Stimulated activated CD4-positive, alpha-beta T cell treated with anti-CD3 and anti-CD28 coated beads, Interleukin-4, amount 100 ng/mL, for 1 hour (primary cell): ENCODE measurements at places on chromosomes 11 and 22.

GRCh38 chr11:7573558-7574296 lies 59.9 kb downstream of the PPFIBP2 start:
- no peak for DNase-seq

- no peak for DNase-seq
These were observed 118.5 kb downstream of the ELP4 start for GRCh38 chr11:31628111-31628510.

DNA sequence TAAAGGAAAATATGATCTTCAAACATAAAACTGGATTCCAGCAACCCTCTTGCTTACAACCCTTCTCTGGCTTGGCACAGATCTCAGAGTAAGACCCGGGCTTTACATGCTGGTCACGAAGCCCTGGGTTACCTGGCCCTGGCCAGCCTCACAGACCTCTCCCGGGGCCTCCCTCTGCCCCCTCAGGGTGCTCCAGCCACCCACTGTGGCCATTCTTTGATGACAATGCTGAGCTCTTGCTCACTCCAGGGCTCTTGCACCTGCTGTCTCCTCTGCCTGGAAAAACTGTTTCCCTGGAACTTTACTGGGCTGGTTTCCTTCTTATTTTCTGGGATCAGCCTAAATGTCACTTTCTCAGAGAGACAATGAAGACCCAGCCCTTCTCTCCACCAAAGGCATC lies 43.9 kb downstream of the C11orf96 start:
- DNase-seq = no peak

- DNase-seq = no peak
These were observed 132.7 kb upstream of the CADM1 start for GRCh38 chr11:115636753-115637527.

DNA sequence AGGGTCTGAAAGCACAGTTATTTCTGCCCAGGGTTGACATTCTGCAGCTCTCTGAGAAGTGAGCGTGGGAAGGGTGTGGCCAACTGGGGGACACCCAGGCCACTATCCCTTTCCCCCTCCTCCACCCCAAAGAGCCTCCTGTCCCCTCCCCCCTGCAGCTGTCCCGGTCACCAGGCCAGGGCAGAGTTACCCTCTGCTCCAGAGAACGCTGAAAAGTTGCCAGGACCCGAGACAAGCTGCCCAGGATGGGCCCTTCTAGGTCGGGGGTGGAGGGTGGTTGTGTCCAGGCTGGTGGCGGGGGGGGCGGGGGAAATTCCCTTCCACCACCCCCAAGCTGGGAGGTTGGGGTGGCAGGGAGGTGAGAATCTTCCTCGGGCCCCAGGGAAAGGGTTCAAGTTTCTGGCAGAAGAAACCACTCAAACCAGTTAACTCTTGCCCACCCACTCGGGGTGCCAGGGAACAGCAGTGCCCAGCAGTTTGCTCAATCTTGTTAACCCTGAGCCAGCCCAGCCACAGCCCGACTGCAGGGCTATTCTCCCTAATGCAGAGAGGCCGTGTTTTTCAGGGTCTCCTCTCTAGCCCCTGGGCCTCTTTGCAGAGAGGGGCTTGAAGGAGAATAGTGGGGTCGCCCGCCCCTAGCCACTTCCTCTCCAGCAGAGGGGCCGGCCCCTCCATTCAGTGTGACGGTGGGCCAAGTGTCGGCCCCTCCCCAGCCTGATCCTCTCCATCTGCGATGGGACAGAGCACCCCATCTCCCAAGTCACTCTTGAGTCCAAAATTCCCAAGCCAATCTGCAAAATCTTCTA lies 697 bp downstream of the LGALS1 start:
- DNase-seq = no peak

- DNase-seq = no peak
These were observed 73.3 kb downstream of the MRGPRX1 start for GRCh38 chr11:18865951-18866350.

- no peak for DNase-seq
These were observed 336 bp downstream of the OR4D9 start for GRCh38 chr11:59511675-59512074.

DNA sequence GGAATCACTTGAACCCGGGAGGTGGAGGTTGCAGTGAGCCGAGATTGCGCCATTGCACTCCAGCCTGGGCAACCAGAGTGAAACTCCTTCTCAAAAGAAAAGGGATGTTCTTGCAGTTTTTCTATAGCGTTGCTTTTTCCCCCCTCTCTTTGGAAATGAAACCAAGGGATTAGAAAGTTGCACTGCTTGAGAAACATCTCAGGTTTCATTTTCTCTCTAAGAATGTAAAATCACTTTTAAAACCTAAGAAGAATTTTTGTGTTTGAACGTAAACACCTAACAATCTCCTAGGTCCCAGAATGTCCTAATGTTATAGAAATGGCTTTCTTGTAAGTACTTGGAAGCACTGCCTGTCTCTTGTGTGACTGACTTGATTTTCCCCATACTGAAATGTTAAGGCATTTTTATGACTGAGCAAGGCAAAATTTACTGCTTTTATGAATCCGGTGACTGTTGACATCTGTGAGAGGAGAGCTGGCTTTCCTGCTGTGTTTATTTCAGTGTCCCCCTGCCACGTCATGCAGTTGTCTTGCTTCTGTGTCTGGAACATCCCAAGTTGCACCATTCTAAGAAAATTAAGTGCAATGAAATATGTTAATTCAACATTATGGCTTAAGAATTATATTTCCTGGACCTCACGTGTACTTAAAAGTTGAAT lies 37.7 kb downstream of the NF2 start:
- no peak for DNase-seq

DNA sequence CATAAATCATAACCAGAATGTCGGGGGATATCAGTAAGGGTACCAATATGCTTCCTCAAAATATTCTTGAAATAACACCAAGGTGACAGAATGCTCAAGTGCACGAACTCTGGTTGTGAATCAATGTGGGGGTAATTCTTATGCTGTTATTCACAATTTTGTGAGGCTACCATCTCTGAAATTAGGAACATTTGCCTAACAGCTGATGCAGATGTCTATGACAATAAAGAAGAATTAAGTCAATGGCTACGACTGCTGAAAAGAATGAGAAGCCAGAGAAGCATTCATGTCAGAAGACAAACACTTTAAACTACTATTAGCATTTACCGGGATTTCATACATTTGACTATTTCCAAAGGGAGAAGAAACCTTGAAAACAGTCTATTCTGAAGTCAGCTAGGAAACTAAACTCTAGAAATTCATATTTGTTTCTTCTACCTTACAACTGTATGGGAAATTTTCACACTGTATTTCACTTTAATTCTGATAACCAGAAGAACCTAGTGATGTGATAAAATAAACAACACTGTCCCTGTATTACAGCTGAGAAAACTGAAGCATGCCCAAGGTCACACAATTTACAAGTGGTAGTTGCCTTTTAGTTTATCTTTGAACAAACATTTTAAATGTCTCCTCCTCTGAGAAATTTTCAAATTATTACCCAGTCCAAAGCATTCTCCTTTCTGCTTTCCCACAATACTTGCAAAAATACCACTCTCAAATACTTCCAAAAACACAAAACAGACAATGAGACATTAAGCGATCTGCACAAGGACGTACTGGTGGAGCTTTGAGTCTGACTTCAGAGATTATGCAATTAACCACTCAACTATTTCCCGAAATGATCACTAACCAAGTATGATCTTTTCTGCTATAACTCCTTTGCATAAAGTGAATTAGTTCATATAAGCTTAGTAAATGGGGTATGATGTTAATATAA lies 18.0 kb upstream of the ARHGAP32 start:
- no peak for DNase-seq

DNA sequence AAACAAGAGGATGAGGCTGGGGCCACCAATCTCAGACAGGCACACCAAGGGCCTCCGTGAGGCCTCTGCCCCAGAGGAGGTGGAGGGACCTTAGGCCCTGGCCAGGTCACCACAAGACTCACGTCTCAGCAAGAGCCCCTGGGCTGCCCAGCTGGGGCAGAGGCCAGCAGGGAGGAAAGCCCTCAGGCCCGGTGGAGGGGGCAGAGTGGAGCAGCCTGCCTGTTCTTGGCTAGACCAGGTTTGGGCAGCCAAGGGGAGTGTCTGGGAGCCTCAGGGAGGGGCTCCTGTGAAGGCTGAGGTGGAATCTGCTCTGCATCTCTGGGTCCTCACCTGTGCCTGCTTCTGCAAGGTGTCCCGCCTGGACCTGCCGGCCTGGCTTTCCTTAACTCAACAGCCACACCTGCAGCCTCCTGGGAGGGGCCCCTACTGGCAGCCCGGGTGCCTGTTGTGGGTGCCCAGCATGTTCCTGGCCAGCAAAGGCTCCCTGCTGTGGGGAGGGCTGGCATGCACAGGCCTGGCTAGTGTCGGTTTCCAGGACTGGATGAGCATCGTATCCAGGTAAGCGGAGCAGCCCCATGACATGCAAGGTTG lies 11.9 kb downstream of the TTLL12 start:
- no peak for DNase-seq

- no peak for DNase-seq
These were observed 7.5 kb downstream of the CFL1 start for GRCh38 chr11:65850217-65851082.

DNA sequence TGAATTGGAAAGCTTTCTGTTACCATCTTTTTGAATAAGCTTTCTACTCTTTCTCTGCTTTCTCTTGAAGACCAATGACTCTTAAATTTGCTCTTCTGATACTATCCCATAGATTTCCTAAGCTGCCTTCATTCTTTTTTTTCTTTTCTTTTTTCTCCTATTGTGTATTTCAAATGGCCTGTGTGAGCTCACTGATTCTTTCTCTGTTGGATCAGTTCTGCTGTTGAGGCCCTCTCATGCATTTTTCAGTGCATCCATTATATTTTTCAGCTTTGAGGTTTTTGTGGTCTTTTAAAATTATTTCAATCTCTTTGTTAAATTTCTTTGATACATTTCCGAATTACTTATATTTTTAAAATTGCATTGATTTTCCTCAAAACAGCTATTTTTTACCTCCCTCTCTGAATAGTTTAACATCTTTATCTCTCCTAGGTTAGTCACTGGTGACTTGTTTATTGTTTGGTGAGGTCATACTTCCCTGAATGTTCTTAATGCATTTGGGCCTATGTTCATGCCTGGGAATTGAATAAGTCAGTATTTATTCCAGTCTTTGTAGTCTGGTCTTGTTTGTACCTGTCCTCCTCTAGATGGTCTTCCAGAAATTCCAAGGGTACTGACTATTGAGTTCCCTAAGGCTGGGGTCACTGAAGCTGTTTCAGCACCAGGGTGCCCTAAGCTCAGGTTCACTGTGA lies 110.6 kb upstream of the SERPIND1 start:
- no peak for DNase-seq

DNA sequence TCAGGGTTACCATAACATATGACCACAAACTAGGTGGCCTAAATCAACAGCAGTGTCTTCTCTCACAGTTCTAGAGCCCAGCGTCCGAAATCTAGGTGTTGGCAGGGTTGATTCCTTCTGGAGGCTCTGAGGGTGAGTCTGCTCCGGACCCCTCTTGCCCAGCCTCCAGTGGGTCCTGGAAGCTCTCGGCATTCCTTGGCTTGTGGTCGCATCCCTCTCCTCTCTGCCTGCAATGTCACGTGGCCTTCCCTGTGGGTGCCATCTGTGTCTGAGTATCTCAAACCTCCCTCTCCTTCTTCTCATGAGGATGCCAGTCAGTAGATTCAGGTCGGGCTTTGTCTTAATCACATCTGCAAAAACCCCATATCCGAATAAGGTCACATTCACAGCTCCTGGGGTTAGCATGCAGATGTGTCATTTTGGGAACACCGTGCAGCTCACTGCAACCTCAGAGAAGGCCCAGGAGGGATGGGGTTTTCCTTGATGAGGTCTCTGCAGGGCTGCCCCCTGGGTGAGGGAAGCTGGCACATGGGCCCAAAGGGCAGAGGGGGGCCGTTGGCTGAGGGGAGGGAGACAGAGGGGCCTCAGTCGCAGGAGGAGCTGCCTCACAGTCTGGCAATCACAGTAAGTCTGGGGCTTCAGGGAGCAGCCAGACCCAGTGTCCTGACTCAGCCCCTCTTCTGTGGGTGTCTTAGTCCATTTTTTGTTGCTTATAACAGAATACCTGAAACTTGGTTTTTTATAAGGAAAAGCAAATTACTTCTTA lies 41.2 kb downstream of the PARVG start:
- DNase-seq = no peak

GRCh38 chr11:44610186-44610955 lies 44.9 kb downstream of the CD82 start:
- no peak for DNase-seq

- no peak for DNase-seq
These were observed 4.5 kb downstream of the CLMP start for GRCh38 chr11:123190518-123190917.

- DNase-seq = no peak
These were observed 63.2 kb upstream of the HSPA8 start for GRCh38 chr11:123125169-123125568.

- no peak for DNase-seq
These were observed 4.8 kb upstream of the CD248 start for GRCh38 chr11:66321606-66322005.

DNA sequence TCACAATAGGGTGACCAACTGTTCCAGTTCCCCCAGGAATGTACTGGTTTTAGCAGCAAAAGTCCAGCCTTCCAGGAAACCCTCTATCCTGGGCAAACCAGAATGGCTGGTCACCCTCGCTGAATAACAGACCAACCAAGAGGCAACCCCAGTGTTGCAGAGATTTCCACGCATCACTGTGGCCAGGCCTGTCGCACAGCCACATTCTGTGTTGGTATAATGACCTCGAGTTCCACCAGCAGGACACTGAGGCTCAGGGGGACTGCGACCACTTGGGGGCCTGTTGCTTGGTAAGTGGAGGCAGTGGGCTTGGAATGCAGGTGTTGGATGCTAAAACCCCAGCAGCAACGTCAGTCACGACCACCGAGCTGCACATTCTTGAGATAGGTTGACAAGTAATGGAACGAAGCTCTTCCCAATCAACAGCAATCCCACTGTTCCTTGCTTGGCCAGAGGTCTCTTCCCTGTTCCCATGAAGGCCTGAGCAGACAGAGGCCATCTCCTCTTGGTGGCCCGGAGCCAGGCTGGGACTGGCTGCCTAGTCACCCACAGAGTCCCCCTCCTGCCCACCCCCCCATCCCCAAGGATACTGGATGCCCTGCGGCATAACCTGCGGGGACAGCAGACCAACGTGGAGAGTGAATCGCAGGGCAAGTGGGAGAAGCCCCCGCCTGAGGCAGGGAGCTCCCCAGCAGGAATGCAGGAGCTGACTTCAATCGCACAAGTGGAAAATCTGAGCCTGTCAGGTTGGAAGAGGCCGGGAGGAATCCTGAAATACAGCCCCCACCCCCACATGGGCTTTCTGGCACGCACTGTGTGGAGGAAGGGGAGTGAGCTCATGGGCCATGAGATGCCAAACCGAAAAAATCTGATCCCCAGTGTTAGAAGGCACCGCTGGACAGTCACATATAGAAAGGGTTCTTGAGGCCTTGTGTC lies 43.4 kb upstream of the MN1 start:
- DNase-seq = no peak

- no peak for DNase-seq
These were observed 41.3 kb downstream of the TRIM29 start for GRCh38 chr11:120096369-120097191.
